ENCODE measurements at places on chromosomes 4 and X. TPM values are rescaled to one million over a fixed set of nuclear protein-coding genes. Genes with fewer than 3 reads are reported as not detected.

Gene AMTN
- total RNA-seq = not detected

Gene HELQ
- 5.9 TPM for total RNA-seq

Gene SFRP2
- total RNA-seq = not detected

Gene CENPVL1
- total RNA-seq = not detected

Gene PDE5A
- 0.43 TPM for total RNA-seq

Gene CT45A2
- not detected for total RNA-seq

Gene SH2D1A
- total RNA-seq = not detected

Gene GPR119
- total RNA-seq = not detected

Gene NAP1L2
- total RNA-seq = 0.88 TPM

Gene NRK
- not detected for total RNA-seq

Gene PCDH11X
- total RNA-seq = not detected

Gene CXCL10
- not detected for total RNA-seq

Gene RAB41
- total RNA-seq = not detected

Gene PABPC4L
- total RNA-seq = 0.03 TPM

Gene PGM2
- 16.7 TPM for total RNA-seq

Gene ABCG2
- total RNA-seq = 19.1 TPM

Gene TMEM154
- total RNA-seq = 0.13 TPM

Gene TRIM61
- total RNA-seq = not detected

Gene DOK7
- 0.30 TPM for total RNA-seq

Gene MAGEC3
- total RNA-seq = not detected
